ENCODE measurements at places on chromosomes 3 and 15.

DNA sequence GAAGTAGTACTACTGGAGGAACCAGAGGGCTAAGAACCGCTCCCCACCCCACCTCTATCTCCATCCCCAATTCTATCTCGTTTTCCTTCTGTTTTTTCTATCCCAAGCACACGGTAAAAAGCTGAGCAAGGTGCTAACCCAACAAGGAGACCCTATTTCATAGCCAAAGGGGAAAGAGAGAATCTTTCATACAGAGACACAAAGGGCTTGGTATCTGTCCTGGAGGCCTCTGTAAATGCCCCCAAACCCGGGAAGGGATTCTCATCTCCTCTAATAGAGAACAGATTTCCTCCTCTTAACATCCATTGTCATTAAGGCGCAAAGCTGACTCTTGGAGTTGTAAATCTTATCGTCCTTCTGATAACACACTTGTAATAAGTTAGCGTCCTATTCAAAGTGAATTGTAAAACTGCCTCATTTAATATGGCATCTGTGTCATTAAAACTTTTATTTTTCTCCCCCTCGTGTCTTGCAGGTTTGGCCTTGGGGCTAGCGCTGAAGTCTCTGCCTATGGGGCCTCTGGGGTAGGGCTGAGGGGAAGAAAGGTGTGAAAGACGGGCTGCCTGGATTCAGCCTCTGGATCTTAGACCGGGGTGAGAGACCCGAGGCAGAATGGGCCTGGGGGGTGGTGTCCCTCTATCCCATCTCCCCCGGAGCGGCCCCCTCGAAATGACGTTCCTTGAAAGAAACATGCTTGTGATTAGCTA is 12.1 kb downstream of the NR2F2 start:
- DNase-seq: no peak

DNA sequence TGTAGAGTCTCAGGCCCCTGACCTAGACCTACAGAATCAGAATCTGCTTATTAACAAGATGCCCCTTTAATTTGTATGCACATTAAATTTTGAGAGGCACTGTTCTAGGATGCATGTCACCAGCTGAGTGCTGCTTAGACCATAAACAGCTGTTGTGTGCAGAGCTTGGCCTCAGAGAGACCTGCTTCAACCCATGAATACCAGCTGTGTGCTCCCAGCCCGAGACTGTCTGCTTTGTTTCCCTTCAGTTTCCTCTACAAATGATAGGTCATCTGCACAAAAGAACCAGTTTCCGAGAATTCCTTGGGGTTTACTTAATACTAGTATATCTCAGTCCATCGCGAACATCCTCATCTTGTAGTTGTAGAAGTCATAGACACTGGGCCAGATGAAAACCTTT is 158.5 kb upstream of the PFN2 start:
- DNase-seq: no peak

DNA sequence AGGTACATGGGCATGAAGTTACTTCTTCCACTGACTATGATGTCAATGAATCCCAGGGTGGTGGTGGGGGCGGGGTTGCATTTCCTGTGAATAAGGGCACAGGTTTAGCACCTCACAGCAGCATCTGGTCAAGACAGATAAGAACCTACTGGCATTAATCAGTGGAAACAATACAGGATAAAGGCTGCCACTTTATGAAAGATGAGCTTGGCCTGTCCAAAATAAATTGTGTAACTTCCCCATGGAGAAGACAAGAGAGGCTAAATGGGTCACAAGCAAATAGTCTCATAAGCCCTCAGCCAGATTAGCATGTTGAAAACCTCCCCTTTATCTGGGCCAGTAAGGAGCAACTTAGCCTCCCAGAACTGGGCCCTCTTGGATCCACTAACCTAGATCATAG is 27.4 kb upstream of the PLSCR2 start:
- DNase-seq: no peak

GRCh38 chr3:105118905-105119304 is 247.8 kb upstream of the ALCAM start:
- DNase-seq: no peak

DNA sequence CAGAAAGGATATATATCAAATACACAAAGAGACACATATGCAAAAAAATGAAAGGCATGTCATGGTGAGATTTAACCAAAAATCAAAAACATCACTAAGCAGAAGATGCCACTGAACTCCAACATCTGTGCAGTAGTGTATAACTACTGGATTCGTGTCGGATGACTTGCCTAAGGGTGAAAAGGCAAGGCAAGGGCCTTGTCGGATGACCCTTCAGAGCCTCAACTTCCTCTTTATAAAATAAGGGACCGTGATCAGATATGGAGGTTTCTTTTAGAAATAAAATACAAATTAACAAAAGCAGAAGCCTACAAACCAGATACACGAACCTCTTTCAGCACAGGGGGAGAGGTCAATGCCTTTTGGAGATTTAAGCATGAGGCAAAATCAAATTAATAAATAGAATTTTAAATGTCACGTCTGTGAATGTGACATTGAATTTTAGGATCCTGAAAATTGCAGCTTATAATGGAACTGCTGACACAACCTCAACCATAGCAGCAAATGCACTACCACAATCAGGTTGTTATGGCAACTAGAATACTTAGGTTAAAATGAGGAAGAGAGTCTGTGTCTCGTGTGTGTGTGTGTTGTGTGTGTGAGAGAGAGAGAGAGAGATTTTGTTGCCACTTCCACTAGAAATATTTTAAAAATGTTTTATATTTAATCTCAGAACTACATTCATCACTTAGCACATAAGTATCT is 8.3 kb upstream of the CHRM5 start:
- DNase-seq: no peak

DNA sequence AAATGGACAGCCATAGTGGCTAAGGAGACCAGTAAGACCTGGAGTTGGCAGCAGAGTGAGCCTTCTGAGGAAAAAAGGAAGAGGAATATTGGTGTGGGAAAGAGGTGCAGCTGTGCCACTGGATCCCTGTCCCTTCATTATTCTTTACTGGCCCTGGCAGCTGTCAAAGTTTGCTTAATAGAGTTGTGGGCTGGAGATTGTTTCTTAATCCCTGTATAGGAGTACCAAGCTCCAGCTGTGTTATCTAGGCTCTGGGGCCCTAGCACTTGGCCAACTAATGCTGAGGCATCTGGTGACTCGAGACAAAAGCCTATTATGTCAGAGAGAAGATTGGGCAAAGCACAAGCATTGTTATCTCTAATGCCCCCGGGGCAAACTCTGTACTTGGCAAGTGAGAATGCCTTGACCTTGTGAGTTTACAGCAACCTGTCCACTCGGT is 61.4 kb downstream of the ZNF609 start:
- DNase-seq: no peak

GRCh38 chr15:57312318-57313133 is 63.8 kb upstream of the CGNL1 start:
- DNase-seq: no peak

- peak; percentile 74 for DNase-seq
Measured at GRCh38 chr3:59313365-59313764, 263.5 kb upstream of the CFAP20DC start.

DNA sequence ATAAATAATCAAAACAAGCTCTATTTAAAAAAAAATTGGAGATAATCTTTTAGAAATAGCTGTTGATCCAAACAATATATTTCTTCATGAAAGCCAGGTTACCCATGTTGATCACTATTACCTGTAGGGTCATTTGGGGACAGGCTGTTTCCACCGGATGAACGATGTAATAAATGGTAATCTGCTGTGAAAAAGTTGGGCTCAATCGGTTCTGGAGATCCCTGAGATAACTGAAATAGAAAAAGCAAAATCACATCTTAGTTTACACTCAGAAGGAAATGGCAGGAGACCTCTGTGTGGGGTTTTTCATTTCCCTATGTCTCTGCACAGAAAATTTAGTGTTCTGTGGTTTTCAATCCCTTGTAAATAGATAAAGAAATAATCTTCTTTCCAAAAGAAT is 249.5 kb downstream of the NEK10 start:
- DNase-seq: no peak
